ENCODE measurements at places on chromosomes 1 and 21.

DNA sequence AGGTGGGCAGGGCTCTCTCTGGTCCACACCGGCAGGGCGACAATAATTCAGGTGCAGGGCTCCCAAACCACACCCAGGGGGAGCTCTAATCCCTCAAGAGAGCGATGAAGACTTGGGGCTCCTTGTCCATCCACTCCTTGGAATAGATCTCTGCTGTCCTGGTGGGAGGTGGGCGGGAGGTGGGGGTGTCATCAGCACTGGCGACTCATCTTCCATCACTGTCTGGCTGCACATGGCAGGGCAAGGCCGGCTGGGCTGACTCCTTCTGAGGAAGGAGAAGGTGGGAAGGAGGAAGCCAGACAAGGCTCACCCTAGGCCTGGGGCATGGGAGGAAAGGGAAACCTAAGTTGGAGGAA lies 29.3 kb downstream of the TNNT2 start:
- H3K4me3 ChIP-seq: no peak overlapping the region
- DNase-seq: peak; percentile 22
- no peaks in the 10 kb centered on the region for H3K27me3 ChIP-seq
- no peaks in the 10 kb centered on the region for H3K4me1 ChIP-seq
- no peaks in the 10 kb centered on the region for H3K36me3 ChIP-seq

- no peak for DNase-seq
- no peak overlapping the region for H3K27ac ChIP-seq
- H3K4me1 ChIP-seq: no peaks in the 10 kb centered on the region
- no peaks in the 10 kb centered on the region for H3K27me3 ChIP-seq
These were observed 180.6 kb downstream of the COL24A1 start for GRCh38 chr1:85975912-85976371.

GRCh38 chr1:54272772-54273091 lies 72.8 kb downstream of the MRPL37 start:
- no peak for DNase-seq
- no peaks in the 10 kb centered on the region for H3K36me3 ChIP-seq
- no peaks in the 10 kb centered on the region for H3K27me3 ChIP-seq
- no peak overlapping the region for H3K27ac ChIP-seq
- no peaks in the 10 kb centered on the region for H3K4me1 ChIP-seq

DNA sequence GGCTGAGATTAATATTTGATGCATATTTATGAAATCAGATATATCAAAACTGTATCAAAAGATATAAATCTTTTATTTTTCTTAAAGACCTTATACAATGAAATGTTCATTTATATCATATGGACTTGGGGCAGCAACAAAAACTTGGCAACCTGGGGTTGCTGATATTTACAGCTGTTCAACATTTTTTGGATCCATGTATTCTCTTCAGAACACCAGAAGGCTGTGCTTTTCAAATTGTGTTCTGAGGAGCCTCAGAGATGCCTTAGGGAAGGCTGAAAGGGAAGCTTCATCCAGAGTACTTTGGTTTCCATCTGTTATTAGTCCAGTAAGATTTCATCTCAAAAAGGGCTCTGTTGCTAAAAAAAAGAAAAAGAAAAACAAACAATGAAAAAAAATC lies 94.8 kb downstream of the DISC1 start:
- H3K4me1 ChIP-seq: no peaks in the 10 kb centered on the region
- no peak for DNase-seq
- H3K4me3 ChIP-seq: no peak overlapping the region
- no peaks in the 10 kb centered on the region for H3K27me3 ChIP-seq
- H3K36me3 ChIP-seq: no peaks in the 10 kb centered on the region

- no peak overlapping the region for H3K27ac ChIP-seq
- DNase-seq: no peak
- H3K4me3 ChIP-seq: no peak overlapping the region
- H3K27me3 ChIP-seq: no peaks in the 10 kb centered on the region
- no peaks in the 10 kb centered on the region for H3K36me3 ChIP-seq
- no peaks in the 10 kb centered on the region for H3K4me1 ChIP-seq
These were observed 20.3 kb upstream of the LMX1A start for GRCh38 chr1:165376811-165377311.

DNA sequence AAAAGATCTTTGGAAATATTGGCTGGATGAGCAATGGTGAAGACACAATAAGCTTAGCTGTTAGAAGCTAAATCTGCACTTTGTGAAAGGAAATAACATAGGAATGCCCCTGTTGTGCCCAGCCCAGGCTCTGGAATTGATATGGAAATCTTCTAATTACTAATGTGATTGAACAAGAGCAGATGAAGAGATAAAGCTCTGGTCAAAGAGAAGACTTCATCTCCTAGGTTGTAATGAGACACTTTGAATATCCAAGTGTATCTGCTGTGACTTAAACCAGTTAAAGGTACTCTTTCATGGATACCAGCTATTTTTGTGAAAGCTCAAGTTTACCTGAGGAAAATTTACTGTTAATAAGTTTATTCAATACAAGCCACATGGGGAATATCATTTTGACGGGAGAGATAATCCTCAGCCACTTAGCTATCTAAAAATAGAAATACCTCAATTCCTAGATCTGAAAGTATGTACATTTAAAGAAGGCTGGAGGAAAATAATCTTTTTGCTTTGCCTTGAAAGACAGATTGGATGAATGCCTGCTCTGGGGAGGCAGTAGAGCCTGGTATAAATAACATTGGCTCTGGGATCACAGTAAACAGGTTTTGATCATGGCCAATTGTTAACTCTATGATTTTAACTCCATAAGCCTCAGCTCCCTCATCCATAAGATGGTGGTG lies 494.0 kb upstream of the B3GALT2 start:
- no peak for DNase-seq
- no peak overlapping the region for H3K4me3 ChIP-seq
- H3K27me3 ChIP-seq: no peaks in the 10 kb centered on the region
- H3K36me3 ChIP-seq: no peaks in the 10 kb centered on the region
- H3K4me1 ChIP-seq: peaks cover 4% of the 10 kb centered on the region

DNA sequence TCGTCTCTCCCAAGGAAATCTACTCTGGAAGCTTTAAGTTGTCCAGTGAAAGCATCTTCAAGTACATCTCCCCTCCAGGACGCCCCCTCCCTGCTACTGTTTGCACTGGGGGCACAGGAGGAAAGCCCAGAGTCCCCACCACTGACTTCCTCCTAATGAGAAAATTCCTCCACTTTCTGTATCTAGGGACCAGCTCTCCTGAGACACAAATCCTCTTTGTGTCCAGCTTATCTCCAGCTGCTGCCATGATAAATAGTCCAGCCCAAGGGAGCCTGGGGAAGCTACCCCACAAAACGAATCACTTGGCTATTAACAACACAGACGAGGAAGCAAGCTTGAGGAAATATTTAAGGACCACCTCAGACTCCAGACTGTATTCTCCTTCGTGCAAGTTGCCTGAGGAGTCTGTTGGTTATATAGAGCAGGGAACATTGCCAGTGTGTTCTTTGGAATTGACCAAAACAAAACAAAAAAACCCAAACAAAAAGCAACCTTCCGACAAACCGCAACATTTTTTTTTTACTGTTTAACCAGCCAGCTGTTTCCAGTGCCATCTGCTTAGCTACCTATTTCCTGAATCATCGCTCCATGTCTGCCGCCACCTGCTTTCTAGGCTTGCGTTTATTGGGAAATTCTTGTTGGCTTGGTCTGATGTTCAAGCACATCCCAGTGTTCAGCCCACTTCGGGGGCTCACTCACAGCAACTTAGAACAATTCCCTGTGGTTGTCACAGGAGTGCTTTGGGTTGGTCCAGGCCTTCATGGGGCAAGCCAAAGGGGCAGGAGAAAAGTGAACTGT lies 7.7 kb downstream of the C1orf226 start:
- H3K36me3 ChIP-seq: no peaks in the 10 kb centered on the region
- H3K27ac ChIP-seq: no peak overlapping the region
- H3K4me3 ChIP-seq: no peak overlapping the region
- no peak for DNase-seq
- H3K4me1 ChIP-seq: no peaks in the 10 kb centered on the region

- no peaks in the 10 kb centered on the region for H3K27me3 ChIP-seq
- no peaks in the 10 kb centered on the region for H3K4me1 ChIP-seq
- no peaks in the 10 kb centered on the region for H3K36me3 ChIP-seq
- no peak for DNase-seq
- H3K27ac ChIP-seq: no peak overlapping the region
These were observed 5.2 kb upstream of the GPR161 start for GRCh38 chr1:168141871-168142385.

DNA sequence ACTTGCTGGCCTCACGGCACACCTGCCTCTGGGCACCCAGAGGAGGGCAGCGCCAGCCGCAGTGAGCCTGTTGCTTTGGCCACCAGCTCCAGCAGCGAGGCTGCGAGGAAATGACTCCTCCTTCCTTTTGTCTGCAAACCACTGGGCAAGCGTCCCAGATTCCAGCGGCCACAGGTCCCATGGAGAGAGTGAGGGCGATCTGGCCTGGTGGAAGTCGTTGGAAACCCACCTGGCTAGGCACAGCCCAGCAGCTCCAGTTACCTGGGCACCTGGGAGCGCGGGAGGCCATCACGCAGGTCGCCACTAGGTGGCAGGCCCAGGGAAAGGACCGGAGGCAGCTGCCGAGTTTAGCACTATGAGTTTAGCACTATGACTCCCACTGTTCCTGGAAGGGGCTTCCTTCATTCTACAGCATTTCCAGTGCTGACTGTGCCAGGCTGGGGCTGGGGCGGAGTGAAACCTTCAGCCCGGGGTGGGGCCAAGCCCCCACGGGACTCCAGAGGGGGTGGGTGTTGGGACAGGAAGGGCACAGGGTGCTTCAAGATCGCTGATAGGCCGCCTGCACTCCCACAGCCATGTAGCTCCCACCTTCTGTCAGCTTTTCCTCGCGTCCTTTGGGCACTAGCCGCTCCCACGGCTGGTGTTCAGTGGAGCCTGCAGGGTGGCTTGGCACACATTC lies 1.1 kb upstream of the ESPN start:
- no peaks in the 10 kb centered on the region for H3K27me3 ChIP-seq
- H3K36me3 ChIP-seq: no peaks in the 10 kb centered on the region
- no peak for DNase-seq
- H3K4me1 ChIP-seq: no peaks in the 10 kb centered on the region
- H3K4me3 ChIP-seq: no peak overlapping the region

DNA sequence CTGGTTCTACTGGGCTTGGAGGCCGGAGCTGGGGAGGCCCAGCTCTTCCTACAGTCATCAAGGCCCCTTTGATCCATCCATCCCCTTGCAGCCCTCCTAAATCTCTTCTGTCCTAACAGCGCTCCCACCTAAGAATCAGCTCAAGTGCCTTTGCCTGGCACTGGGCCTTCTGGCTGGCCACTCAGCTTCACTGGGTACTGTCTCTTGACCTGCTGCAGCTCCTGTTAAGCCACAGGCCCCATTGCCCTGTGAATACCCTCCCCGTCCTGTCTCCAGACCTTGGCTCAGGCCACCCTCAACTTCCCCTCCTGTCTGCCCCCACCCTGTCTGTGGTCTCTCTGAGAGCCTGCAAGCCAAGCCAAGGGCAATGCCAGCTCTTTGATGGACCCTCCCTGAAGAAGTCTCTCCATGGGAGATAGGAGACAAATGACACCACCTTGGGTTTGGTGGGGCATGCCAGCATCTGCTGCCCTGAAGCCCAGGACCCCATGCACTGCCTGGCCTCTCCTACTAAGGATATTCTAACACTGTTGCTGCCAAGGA lies 27.3 kb downstream of the FAM151A start:
- no peaks in the 10 kb centered on the region for H3K27me3 ChIP-seq
- H3K36me3 ChIP-seq: peaks cover 7% of the 10 kb centered on the region
- no peak for DNase-seq
- no peaks in the 10 kb centered on the region for H3K4me1 ChIP-seq
- no peak overlapping the region for H3K4me3 ChIP-seq

- H3K4me3 ChIP-seq: no peak overlapping the region
- DNase-seq: no peak
- no peaks in the 10 kb centered on the region for H3K4me1 ChIP-seq
- H3K27me3 ChIP-seq: no peaks in the 10 kb centered on the region
- no peaks in the 10 kb centered on the region for H3K36me3 ChIP-seq
These were observed 45.5 kb downstream of the TNFSF4 start for GRCh38 chr1:173161510-173162221.

DNA sequence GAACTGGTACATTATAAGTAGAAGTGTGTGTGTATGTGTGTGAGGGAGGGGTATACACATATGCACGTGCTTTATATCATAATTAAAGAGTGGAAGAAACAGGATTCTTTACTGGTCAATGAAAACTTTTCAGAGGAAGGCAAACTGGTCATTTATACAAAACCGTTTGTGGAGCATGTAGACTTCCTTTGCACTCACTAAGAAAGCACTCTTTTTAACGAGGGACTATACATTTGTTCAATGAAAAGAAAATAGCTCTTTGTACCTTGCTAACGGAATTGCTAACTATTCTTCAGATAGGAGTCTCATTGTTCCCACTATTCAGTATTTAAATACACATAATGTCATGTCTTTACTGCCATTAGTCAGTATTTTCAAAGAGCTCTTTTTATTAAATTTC lies 219.3 kb downstream of the ST6GALNAC3 start:
- no peaks in the 10 kb centered on the region for H3K27me3 ChIP-seq
- H3K4me3 ChIP-seq: no peak overlapping the region
- no peaks in the 10 kb centered on the region for H3K36me3 ChIP-seq
- no peaks in the 10 kb centered on the region for H3K4me1 ChIP-seq

DNA sequence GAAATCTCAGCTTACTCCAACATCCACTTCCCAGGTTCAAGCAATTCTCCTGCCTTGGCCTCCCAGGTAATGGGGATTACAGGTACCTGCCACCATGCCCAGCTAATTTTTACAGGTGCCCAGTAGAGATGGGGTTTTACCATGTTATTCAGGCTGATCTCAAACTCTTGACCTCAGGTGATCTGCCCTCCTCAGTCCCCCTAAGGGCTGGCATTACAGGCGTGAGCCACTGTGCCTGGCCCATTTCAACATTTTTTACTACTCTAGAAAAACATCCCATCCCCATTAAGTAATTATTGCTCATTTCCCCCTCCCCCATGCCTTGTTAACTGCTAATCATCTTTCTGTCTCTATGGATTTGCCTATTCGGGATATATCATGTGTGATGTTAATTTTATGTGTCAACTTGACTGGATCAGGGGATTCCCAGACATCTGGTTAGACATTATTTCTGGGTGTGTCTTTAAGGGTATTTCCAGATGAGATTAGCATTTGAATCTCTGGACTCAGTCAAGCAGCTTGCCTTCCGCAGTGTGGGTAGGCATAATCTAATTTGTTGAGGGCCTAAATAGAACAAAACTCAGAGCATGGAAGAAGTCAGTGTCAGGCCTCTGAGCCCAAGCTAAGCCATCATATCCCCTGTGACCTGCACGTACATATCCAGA lies 33.0 kb upstream of the ZBTB8B start:
- no peak for DNase-seq
- no peaks in the 10 kb centered on the region for H3K4me1 ChIP-seq
- H3K27me3 ChIP-seq: no peaks in the 10 kb centered on the region
- no peak overlapping the region for H3K27ac ChIP-seq
- H3K36me3 ChIP-seq: no peaks in the 10 kb centered on the region
- no peak overlapping the region for H3K4me3 ChIP-seq

All from aorta (tissue), 5 donors.